ENCODE measurements at places on chromosomes 2 and 18.

DNA sequence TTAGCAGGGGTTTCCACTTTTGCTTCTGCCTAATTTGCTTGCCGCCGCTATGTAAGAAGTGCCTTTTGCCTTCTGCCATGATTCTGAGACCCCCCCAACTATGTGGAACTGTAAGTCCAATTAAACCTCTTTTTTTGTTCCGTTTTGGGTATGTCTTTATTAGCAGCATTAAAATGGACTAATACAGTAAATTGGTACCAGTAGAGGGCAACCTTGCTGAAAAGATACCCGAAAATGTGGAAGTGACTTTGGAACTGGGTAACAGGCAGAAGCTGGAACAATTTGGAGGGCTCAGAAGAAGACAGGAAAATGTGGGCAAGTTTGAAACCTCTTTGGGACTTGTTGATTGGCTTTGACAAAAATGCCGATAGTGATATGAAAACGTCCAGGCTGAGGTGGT, 216.1 kb upstream of the FSIP2 start:
- DNase-seq, result no peak

- DNase-seq, result no peak
Observed at GRCh38 chr2:23327887-23328286, 57.1 kb upstream of the KLHL29 start.

DNA sequence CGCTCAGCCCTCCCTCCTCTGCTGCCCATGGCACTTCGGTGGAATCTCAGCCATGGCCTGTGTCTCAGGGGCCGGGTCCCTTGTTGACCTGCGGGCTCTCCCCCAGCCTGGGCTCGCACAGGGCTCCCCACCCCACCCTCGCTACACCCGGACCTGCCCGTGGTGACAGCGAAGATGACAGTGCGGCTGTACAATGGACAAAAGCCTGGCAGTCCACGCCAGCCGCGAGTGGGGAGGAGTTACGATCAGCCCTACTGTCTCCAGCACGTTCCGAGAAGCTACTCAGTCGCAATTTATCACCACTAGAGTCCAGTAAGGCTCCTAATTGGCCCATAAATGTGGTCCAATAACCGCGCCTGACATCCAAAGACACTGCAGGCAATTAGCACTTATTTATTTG, 31.6 kb downstream of the GBX2 start:
- no peak for DNase-seq

DNA sequence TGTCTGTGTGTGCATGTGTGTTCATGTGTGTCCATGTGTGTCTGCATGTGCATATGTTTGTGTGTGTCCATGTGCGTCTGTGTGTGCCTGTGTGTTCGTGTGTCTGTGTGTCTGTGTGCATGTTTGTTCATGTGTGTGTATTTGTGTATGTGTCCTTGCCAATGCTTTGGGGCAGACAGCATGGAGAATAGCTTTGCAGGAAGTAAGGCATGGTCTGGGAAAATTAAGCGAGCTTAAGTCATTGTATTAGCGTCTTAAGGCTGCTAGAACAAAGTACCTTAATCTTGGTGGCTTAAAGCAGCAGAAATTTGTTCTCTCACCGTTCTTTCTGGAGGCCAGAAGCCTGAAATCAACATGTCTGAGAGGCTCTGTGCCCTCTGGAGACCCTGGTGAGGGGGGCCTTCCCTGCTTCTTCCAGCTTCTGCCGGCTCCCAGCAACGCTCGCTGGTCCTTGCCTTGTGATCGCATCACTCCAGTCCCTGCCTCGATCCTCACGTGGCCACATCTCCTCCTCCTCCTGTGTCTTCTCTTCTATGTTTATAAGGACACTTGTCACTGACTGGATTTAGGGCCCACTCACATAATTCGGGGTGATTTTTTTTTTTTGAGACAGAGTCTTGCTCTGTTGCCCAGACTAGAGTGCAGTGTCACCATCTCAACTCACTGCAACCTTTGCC, 3.8 kb downstream of the NEU2 start:
- DNase-seq, result no peak
